ENCODE measurements at places on chromosomes 2 and 18.

- no peak for DNase-seq
Measured at GRCh38 chr18:23350188-23350587, 102.9 kb upstream of the RIOK3 start.

DNA sequence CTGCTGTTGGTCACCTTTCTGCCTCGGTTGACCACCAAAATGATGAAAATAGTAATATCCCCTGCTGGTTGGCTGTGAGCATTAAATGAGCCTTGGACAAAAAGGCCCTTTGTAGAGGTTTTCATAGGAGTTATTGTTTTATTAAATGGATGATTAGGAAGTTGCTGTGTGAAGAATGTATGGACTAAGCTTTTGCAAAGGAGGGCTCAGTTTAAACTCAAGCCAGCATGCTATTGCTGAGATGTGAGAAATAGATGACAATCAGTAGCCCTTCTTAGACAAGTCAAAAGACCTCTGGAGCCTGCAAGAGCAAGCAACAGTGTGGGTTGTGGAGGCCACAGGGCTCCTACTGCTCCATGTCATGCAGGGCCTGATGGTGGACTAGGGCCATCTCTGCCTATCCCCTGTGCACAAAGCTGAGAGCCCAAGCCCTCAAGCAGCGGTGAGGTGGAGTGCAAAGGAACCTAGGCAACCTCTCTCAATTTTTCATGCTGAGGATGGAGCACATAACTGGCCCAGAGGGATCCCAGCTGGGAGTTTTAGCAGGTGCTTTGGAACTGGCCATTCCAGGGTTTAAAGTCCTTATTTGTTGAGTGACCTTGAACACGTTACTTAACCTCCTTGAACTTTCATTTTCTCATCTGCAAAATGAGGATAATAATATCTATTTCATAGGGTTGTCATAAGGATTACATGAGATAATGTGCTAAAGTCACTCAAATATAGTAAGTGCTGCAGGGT, 37.1 kb downstream of the FOSL2 start:
- no peak for DNase-seq

- no peak for DNase-seq
Measured at GRCh38 chr2:104539649-104540048, 314.3 kb upstream of the POU3F3 start.

DNA sequence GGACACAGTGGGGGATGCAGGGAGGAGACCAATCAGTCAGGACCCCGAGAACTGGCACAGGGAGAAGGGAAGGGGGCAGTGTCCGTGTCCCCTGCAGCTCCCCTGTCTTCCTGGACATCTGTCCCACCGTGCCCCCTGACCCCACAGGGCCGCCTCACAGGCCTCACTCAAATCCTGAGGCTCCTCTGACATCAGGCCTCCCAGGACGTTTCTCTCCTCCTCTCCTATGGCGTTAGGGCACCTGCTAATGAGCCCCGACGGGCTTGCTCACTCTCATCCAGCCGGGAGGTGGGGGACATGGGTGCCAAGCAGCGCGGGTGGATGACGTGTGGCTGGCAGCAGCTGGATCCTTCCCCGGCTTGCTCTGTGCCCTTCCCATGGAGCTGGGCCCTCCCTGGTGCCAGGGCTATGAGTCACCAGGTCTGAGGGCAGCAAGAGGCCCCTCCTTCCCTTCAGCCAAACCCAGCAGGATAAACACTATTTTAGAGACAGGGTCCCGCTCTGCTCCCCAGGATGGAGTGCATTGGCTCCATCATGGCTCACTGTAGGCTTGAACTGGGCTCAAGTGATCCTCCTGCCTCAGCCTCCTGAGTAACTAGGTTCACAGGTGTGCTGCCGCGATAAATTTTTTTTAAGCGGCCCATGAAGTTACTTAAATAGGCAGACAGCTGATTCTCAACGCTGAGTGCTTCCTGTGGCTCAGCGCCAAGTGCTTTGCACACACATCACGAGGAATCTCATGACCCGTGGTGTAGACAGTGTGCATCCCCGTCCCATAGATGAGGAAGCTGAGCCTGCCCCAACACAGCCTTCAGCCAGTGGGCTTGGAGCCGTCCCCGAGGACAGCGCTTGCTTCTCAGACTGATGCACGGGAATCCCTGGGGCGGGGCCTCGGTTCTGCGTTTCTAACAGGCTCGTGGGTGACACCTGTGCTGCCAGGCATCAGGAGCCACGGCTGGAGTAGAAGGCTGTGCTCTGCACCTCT, 64.5 kb upstream of the HDAC4 start:
- DNase-seq = no peak

- DNase-seq = no peak
Measured at GRCh38 chr2:206352571-206352970, 78.1 kb downstream of the ZDBF2 start.

DNA sequence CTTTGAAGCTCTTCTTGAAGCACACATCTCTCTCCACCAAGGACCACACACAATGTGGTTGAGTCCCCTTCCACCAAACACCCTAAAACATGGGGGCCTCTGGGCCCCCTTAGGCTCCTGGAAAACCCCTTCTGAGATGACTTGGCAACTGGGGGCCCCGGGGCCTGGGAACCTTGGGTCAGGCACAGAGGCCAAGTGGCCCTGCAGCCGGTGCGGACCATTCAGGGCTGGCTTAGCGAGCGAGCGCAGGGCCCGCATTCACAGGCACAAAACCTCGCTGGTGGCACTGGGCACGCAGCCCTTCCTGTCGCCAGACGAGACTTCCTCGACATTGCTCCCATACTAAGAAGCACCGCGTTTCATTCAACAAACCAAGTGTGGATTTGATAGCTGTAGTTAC, 111.2 kb upstream of the ID2 start:
- no peak for DNase-seq

DNA sequence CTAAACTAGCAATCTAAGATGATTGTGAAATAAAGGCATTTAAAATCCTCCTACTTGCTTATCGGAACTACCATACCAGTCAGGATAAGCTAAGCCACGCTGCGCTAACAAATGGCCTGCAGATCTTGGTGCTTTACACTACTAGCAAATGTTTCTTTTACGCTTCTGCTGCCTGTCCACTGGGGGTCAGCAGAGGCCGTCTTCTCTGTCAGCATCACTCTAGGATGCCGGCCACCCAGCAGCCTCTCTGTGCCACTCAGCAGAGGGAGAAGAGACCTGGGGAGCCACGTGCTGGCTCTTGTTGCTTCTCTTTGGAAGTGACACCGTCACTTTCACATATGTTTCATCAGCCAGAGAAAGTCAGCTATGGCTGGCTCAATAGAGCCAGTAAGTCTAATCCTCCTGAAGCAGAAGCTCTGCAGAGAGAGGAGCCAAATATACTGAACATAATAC, 36.6 kb downstream of the COPS8 start:
- DNase-seq = peak; percentile 53

All from stimulated activated CD8-positive, alpha-beta memory T cell treated with anti-CD3 and anti-CD28 coated beads, Interleukin-4, amount 100 ng/mL, for 24 hours (primary cell).